GF-D8 (cell line): ENCODE measurements at places on chromosomes 16 and 17.

- no peak for DNase-seq
These were observed 80.9 kb upstream of the CREBBP start for GRCh38 chr16:3961449-3961849.

DNA sequence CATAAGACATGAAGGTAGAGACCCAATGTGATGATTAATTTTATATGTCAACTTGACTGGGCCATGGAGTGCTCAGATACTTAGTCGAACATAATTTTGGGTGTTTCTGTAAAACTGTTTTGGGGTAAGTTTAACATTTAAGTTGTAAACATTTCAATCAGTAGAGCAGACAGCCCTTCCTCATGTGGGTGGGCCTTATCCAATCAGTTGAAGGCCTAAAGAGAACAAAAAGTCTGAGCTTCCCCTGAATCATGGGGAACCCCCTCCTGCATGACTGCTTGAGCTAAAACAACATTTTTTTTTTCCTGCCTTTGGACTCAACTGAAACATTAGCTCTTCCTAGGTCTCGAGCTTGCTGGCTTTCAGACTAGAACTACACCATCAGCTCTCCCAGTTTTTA is 327.3 kb upstream of the SOX9 start:
- DNase-seq, result no peak

GRCh38 chr16:35631261-35631945 is 2172.0 kb downstream of the TP53TG3F start:
- no peak for DNase-seq

DNA sequence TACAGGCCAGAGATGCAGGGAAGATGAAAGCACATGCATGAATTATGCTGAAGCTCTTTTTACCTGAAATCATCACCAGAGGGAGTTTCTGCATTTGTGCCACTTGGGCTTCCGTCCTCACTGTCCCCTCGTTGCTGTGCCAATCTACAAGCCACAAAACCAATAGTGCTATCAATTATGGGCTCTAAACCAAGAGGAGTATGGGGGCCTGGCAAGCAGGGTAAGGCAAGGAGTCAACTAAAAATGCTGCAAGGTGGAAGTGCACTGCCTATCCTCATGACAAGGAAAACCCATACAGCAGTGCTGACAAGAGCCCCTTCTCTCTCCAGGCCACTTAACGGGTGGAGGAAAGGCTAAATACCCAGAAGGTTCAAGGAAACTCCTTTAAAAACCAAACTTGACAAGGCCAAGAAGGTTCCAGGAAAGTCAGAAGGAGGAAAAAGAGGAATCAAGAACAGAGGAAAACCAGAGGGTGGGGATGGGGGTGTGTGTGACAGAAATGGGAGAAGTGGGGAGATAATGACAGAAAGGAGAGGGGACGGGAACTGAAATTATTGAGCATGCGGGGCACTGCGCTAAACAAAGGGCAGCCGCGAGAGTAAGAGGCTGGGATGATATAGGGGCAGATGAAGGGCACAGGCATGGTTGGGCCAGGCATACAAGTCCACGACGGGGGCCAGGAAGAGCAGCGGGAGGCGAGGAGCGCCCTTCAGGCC is 674 bp downstream of the C17orf75 start:
- no peak for DNase-seq

- no peak for DNase-seq
These were observed 19.7 kb downstream of the RHBDL3 start for GRCh38 chr17:32285306-32285705.

DNA sequence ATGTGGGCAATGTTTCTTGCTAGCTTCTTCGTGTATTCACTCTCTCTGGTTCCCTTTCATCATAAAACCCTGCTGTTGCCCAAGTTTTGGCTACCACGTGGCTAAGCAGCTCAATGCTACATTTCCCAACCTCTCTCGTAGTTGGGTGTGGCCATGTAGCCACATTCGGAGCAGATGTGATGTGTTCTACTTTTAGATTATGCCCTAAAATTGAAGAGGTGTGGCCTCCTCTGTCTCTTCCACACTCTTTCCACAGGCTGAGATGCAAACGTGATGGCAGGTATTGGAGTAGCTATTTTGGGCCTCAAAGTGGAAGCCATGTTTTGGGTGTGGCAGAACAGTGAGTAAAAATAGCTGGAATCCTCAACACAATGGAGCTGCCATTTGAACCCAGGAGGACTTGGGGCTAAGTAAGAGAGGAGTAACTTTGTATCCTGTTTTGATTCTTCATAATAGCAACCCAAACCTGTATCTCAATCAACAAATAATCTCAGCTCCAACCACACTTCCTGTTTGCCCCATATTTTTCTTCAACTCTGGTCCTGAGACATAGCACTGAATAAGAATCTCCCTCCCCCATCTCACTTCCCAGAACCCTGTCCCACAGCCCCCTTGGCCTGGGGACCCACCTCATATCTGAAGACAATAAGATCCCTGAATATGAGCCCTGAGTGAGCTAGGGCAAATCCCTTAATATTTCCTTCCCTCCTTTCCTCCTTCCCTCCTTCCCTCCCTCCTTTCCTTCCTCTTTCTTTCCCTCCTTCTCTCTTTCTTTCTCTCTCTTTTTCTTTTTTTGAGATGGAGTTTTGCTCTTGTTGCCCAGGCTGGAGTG is 4.0 kb downstream of the NUPR1 start:
- peak; percentile 80 for DNase-seq
